LHCN-M2 (cell line): ENCODE measurements at places on chromosomes 2 and 18. TPM values are rescaled to one million over a fixed set of nuclear protein-coding genes. Genes with fewer than 3 reads are reported as not detected.
A peak's percentile ranks its signal among the peaks of the same experiment; 100 is the strongest.

The MARCHF4 gene
- 1.9 and 2.7 TPM in 2 replicates for total RNA-seq

The LRP1B gene
- under 0.01 and 0.11 TPM in 2 replicates for total RNA-seq

The RAD51AP2 gene
- under 0.01 TPM in 1 of 2 replicates, not detected in the other for total RNA-seq

DNA sequence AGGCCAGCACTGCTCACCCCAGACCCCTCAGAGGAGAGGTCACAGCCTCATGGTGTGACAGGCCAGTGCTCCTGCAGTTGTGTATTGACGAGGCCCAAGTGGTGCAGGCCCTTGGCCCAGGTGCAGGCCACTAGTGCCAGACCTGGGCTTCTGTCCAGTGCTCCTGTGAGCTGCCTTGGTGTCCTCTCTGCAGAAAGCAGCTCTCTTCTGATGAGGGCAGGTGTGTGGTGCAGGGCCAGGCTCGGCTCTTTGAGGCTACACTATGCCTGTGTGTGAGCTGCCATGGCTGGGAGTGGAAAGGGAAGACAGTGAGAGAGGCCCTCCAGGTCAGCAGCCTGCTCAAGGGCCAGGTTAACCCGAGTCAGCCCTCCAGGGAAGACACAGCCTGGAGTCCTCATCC is 17.1 kb downstream of the EHD3 start:
- DNase-seq, result no peak

DNA sequence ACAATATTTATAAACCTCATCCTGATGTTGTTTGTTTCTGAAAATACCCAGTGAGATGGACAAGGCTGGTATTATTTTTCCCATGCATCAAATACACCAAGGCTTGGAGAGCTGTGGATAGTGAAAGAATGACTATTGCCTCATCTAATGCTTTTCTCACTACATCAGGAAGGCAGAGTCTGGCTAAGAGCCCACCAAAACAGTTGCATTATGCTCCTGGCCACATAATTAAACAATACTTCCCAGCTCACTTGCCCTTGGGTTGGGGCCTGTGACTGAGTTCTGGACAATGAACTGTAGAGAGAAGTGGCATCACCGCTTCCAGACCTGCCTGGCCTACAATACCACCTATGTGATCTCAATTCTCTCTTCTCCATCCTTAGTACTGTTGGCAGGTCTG is 46.4 kb upstream of the REEP1 start:
- peak; percentile 62 for DNase-seq

DNA sequence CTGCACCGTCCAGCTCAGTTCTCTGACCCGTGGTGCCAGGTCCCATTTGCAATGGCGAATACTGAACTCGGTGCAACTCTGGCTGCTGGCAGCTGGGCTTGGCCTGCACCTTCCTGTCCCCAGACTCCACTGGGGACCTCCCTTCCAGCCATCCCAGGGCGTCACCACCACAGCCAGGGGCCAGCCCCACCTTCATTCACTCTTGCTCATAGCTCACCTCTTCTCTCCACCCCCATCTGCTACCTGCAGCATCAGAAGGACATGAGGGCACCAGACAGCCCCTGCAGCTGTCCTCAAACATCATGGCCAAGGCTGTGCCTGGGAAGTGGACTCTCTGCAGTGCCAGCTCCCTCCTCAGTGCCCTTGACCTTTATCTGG is 16.2 kb upstream of the ALPI start:
- DNase-seq, result no peak

- no peak for DNase-seq
Measured at GRCh38 chr2:137925599-137925998, 38.7 kb upstream of the HNMT start.

DNA sequence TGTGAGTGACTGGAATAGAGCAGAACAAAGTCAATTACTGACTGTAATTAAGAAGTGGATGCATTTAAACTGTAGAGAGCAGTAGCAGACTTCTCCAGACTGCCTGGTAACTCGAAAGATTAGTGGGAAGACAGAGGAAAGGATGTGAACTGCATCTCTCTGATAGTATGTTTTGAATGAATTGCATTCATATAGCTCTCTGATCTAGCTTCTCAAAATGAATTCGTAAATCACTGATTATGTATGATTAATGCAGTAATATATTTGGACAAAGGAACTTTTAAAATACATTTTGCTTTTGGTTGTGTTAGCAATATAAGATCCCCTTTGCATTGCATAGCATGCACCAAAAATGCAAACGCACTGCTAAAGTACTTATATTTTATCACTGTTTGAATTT is 304.0 kb downstream of the ARHGAP15 start:
- peak; percentile 20 for DNase-seq
